ENCODE measurements at places on chromosomes 16 and 17. TPM values are rescaled to one million over a fixed set of nuclear protein-coding genes. Genes with fewer than 3 reads are reported as not detected.

- DNase-seq, result no peak
Observed at GRCh38 chr17:4480929-4481898, 17.5 kb upstream of the SPNS2 start.

- peak; percentile 68 for DNase-seq
Observed at GRCh38 chr16:12573730-12574383, 229.8 kb downstream of the CPPED1 start.

- DNase-seq, result no peak
Observed at GRCh38 chr16:50445621-50446555, 77.1 kb upstream of the BRD7 start.

DNA sequence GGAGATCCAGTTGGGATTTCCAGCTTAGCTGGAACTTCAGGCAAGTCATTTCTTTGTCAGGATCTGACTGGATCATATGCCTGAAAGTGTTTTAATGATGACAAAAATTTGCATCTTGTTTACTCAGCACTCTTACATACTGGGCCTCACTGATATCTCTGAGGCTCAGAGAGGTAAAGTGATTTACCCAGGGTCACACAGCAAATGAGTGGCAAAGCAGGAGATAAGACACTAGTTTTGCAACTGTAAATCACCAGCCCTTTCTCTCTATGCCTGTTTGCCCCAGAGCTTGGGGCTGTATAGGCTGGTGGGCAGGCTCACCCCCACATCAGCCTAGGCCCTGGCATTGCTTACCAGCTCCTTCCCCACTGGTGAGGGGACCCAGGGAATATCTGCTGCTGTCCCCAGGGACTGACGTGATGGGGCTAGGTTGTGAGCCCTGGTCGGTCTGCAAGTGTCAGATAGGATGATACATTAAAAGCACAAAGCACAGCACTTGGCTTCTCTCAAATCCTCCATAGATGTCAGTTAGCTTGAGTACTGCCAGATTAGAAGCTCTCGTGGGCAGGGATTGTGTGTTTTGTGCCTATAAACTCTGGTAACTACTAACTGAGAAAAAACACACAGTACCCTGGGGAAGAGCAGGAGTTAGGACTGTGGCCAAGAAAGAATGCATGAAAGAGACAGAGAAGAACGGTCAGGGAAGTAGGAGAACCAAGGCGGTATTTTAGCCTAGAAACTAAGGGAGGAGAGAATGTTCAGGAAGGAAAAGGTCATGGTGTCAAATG, 165.4 kb downstream of the COPRS start:
- DNase-seq, result no peak

GRCh38 chr17:75570034-75570676, 17.4 kb upstream of the MYO15B start:
- no peak for DNase-seq

GRCh38 chr16:82108100-82108499, 61.9 kb downstream of the MPHOSPH6 start:
- DNase-seq, result no peak

- peak; percentile 54 for DNase-seq
Observed at GRCh38 chr17:31388770-31389656, 2.5 kb upstream of the RAB11FIP4 start.

- no peak for DNase-seq
Observed at GRCh38 chr17:29578626-29579485, 10.4 kb downstream of the TP53I13 start.

- no peak for DNase-seq
Observed at GRCh38 chr16:84334058-84334457, 34.3 kb upstream of the ATP2C2 start.

DNA sequence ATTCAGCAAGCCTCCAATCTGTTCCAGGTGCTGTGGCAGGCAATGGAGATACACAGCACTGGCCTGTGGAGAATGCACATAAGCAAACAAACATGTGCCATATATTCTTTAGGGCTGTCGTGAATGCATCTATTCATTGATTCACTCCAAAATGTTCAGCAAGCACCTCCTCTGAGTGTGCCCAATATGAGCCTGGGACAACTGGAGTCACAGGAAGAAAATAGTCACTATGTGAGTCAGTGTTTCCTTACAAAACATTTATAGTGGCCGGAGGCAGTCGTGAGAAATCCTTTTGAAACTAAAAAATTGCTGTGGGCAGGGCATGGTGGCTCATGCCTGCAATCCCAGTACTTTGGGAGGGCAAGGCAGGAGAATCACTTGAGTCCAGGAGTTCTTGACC, 310.1 kb downstream of the CA10 start:
- peak; percentile 9 for DNase-seq

DNA sequence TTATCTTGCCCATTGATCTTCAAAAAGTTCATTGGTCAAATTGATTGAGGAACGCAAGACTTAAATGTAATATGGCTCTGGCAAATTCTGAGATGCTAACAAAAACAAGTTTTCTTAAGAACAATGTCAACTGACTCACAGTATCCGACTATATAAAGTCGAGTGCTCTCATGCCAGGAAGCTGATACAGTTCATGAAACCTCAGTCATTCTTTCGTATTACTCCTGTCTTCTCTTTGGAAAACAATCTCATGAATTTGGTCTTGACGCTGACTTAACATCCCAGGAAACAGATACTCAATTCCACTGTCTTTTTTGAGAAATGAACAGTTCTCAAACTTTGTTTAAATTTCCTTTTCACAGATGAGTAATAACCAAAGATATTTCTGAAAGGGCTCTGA, 704.9 kb downstream of the MAF start:
- DNase-seq, result no peak

GRCh38 chr17:45184144-45184543, 22.5 kb downstream of the HEXIM2 start:
- no peak for DNase-seq

GRCh38 chr17:34398990-34399389, 36.0 kb upstream of the CCL1 start:
- no peak for DNase-seq

- no peak for DNase-seq
Observed at GRCh38 chr17:63075969-63076368, 109.9 kb downstream of the TANC2 start.

GRCh38 chr17:19867079-19867328, 732 bp downstream of the ULK2 start:
- peak; percentile 44 for DNase-seq

DNA sequence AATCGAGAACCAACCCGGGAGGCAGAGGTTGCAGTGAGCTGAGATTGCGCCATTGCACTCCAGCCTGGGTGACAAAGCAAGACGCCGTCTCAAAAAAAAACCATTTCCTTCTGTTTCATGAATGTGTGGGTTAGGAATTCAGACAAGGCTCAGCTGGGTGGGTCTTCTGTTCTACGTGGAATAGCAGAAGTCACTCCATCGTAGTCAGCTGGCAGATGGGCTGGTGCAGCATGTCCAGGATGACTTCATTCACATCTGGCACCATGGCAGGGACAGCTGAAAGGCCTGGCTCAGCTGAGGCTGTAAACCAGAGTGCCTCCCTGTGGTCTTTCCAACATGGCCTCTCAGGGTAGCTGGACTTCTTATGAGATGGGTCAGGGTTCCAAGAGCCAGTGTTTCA, 89.0 kb downstream of the C17orf67 start:
- no peak for DNase-seq

DNA sequence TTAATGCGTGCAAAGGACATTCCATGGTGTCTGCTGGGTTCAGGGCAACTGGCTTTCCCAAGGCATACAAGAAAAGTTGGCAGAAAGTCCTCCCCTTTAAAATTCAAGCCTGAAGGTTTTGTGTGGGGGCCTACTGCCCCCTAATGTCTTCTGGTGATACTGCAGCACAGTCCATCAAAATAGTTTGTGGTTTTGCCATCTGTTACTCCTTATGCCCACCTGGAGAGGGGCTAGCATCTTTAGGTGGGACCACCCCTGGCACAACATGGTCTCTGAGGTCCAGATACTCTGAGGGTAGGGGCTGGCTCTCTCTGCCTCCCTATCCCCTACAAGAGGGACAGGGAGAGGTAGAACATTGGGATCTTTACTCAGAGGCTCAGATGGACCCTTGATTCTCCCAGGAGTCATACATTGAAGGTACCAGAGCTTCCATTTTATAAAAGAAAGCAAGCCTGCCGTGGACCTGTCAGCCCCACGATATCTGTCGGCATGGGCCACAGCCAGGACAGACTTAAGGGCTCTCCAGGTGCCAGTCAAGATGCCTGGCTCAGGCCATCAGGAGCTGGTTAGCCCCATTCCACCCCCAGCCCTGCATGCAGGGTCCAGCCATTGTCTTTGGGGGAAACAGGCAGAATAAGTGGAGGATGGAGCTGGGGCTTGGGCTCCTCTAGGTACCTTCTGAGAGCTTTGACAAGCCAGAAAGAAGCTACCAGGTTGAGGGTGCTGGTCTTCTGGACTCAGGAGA, 6.3 kb downstream of the ESRP2 start:
- peak; percentile 70 for DNase-seq

DNA sequence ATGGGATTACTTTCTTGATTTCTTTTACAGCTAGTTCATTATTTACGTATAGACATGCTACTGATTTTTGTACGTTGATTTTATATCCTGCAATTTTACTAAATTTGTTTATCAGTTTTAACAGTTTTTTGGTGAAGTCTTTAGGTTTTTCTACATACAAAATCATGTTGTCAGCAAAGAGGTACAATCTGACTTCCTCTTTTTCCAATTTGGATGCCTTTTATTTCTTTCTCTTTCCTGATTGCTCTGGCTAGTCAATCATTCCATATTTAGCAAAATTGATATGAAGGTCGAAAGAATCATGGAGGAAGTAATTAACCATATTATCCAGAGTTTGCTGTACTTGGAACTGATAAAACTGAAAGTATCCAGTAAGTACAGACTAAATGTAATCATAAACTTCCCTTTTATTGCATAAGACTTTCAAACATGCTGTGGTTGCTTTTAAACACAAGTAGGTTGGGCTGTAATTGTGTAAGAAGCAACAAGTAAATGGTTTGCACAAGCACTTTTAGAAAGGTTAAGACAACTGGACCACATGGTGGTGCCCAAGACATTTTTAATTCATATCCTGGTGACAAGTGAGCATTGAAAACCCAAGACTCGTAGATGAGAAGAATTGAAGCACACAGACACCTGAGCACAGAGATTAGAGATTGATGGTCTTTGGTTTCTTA, 8.4 kb downstream of the GDE1 start:
- DNase-seq, result no peak

GRCh38 chr17:60952747-60953146, 275.1 kb downstream of the BCAS3 start:
- DNase-seq, result no peak

DNA sequence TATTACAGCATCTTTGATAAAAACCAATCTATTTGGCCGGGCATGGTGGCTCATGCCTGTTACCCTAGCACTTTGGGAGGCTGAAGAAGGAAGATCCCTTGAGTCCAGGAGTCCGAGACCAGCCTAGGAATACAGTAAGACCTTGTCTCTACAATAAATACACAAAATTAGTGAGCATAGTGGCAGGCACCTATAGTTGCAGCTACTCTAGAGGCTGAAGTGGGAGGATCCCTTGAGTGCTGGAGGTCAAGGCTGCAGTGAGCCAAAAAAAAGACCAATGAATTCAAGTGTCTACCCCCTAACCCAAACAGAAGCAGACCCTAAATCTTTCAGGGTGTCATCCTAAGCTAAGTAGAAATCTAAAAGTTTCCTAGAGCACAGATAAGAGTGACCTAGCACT, 7.3 kb upstream of the MEIOC start:
- no peak for DNase-seq

- DNase-seq, result no peak
Observed at GRCh38 chr16:51095084-51095881, 55.8 kb downstream of the SALL1 start.

DNA sequence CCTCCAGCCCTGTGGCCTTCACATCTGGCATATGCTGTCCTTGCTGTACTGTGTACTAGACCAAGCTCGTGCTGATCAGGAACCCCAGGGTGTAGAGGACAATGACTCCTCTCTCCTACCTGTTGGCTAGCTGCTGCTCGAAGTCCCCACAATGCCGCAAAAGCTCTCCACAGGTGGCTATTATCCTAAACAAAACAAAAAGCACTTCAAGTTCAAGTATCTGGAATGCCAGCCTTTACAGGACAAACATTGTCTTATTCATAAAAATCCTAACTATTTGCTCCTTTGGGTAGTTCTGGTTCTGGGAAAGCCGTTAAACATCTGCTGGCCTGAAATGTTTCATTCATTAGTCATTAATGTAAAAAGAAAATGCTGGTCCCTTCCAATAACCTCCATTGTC, 42.8 kb downstream of the COG7 start:
- DNase-seq, result no peak

GRCh38 chr17:66177048-66177447, 14.9 kb downstream of the CEP112 start:
- no peak for DNase-seq

- no peak for DNase-seq
Observed at GRCh38 chr16:24360936-24361335, 104.8 kb downstream of the CACNG3 start.

DNA sequence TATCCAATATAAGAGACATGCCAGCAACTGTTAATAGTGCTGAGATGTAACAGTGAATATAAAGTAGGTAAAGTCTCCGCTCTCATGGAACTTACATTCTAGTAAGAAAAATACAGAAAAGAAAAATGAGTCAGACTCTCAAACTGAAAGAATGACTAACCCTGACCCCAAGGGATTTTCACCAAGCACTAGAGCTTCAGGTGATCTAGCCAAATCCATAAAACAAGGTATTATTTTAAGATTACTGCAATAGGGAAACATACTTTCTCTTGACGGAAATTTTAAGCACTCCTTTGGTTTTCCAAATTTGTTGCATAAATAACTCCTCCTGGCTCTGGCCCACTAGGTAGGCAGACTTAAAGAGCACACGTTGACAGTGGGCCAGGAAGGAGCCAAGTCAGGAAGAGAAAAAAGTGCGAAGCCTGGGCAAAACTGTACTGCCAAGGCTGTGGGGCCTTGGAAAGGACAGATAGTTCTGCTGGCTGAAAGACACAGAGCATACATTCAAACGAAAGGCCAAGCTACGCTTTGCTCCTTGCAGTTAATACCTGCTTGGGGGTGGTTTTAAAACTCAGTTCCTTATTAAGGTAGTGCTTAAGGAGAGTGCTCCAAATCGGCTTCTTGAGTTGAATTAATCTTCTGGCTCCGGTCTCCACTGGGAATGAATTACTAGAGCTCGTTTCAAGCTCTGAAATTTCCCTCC, 1.4 kb downstream of the GOT2 start:
- DNase-seq, result no peak

- no peak for DNase-seq
Observed at GRCh38 chr17:62780269-62780668, 27.8 kb downstream of the MARCHF10 start.

GRCh38 chr16:87390641-87391323, 1.4 kb upstream of the MAP1LC3B start:
- DNase-seq, result no peak

Gene OTOA
- total RNA-seq, result not detected

Gene TERB1
- not detected for total RNA-seq

Gene MYO1C
- 54.6 TPM for total RNA-seq

Gene ENPP7
- total RNA-seq, result not detected

Gene PDILT
- not detected for total RNA-seq

Gene CHD9NB
- total RNA-seq, result 1.2 TPM

Gene UNK
- 76.9 TPM for total RNA-seq

Gene RTN4RL1
- 1.7 TPM for total RNA-seq

Gene KRT16
- total RNA-seq, result not detected

Measured in SK-MEL-5 (cell line).